Nephron progenitor cell (in vitro differentiated cells): ENCODE measurements at places on chromosomes 1 and 21.

GRCh38 chr1:76038287-76039004, 36.1 kb upstream of the ST6GALNAC3 start:
- DNase-seq: no peak

DNA sequence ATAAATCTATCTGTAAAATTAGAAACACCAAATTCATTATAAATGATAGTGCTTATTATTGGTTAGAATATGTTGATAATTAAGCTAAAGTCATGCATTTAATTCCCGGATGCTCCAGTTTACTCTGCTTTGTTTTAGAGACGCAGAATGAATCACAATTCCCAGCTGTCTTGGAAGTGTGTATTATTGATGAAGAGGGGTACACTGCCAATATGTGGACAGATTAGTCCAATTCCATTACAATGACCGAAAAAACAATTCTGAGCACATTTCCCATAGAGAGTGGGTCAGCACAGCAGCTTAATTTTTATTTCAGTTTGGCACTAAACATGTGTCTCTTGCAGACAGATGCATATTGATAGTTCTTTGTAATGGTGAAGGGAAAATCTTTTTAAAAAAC, 146.7 kb downstream of the KCNT2 start:
- no peak for DNase-seq

DNA sequence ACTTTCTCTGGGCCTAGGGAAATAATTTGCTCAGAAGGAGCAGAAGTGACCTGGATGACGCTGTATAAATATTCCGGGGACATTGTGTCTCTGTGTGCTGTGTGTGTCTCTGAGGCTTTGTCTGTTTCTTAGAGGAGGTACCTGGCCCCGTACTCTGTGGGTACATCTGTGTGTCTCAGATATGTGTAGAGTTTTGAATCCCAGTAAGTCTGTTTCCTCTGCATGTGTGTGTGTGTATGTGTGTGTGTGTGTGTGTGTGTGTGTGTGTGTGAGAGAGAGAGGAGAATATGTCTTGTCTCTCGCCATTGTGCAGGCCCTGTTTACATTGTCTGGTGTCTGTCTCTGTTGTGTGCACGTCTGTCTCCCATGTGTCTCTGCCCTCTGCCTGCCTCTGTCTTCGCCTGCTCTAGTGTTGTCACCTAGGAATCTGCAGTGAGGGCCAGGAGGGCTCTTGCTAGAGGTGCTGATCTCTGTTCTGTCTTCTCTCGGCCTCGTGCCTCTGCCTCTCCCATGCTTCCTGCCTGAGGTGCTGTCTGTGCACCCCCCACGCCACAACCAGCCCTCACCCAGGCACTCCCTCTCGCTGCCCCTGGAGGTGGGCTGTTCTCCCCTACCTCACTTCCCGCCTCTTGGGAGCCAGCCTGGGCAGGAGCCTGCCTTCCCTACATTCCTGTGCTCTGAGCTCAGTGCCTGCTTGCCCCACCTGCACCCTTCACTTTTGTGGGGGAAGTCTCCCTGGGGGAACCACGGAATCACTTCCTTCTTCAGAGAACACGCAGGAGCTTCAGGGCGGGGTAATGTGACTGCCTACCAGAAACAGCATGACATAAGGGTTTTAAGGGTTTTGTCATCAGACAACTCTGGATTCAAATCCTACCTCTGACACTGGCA, 5.9 kb downstream of the MAP7D1 start:
- DNase-seq: no peak

- DNase-seq: no peak
These were observed 6.1 kb downstream of the NUP210L start for GRCh38 chr1:154148807-154149206.

DNA sequence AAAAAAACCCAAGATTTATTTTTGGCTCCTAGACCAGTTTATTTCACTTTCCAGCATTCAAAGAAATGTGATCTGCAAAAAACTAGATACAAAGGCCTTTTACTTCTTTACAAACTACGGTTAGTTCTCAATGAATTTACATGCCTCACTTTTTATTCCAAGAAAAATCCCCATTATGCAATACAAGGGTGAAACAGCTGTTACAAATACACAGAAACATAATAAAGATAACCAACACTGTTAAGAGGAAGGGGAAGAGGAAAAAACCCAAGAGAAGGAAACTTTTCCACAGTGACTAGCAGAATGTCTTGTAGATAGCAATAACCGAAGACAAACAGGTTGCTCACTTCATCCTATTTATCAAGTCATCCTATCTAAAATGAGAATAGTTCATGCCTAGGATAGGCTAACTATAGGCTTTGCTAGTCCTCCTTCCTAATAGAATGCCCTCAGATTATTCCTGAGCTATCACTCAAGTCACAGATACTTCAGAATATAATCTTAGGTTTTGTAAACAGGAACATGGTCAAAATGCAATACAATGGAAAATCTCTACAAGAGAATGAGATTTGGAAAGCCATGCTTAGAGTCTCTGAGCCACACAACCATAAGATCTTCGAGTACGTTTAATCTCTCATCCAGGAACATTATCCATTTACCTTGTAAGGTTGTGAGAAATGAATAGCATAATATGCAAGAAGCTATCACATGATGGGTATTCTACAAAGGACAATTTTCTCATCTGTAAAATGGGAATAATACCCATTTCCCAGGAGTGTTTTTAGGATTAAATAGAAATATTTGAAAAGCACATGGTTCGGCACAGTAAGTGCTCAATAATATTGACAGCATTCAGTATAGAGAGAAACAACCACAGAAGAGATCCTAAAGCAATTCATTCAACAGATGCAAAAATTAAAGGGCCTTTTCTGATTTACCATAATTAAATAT, 5.4 kb downstream of the PNRC2 start:
- DNase-seq: no peak
